NCI-H1436 (cell line): ENCODE measurements at places on chromosomes 13 and 19.

DNA sequence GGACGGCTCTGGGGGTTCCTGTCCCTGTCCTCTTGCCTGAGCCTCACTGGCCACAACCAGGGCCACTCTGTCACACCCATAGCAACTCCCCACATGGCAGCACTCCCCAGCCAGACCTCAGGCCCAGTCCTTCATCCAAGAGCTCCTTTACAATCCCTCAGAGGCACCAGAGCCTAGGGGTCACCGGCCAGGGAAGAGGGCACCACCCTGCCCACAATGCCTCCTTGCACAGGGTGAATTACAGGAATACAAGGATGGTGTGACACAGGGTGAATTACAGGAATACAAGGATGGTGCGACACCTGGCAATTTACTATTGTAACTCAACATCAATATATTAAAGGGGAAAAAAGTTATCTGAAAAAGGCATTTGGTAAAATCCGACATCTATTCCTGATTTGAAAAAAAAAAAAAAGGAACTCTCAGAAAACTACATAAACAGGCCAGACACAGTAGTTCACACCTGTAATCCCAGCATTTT, 16.5 kb downstream of the MIER2 start:
- DNase-seq: no peak

DNA sequence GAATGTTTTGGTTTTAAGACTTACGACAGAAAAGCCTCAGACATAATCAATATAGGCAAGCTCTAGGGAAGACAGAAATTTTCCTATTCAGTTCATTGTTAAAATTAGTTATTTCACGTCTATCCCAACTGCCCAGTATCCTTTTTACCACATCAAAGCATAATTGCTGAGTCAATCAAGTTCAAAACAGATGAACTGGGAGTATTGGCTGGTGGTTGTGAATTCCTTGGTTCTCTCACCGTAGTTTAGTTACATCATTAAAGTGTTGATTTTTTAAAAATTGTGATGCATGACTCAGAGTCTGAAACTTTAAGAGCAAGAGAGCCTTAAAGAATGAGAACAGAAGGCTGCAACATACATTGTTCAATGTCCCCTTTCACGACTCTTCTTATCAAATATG, 143.3 kb upstream of the FREM2 start:
- DNase-seq: no peak

GRCh38 chr19:28196961-28197360, 1016.0 kb downstream of the UQCRFS1 start:
- DNase-seq: no peak

DNA sequence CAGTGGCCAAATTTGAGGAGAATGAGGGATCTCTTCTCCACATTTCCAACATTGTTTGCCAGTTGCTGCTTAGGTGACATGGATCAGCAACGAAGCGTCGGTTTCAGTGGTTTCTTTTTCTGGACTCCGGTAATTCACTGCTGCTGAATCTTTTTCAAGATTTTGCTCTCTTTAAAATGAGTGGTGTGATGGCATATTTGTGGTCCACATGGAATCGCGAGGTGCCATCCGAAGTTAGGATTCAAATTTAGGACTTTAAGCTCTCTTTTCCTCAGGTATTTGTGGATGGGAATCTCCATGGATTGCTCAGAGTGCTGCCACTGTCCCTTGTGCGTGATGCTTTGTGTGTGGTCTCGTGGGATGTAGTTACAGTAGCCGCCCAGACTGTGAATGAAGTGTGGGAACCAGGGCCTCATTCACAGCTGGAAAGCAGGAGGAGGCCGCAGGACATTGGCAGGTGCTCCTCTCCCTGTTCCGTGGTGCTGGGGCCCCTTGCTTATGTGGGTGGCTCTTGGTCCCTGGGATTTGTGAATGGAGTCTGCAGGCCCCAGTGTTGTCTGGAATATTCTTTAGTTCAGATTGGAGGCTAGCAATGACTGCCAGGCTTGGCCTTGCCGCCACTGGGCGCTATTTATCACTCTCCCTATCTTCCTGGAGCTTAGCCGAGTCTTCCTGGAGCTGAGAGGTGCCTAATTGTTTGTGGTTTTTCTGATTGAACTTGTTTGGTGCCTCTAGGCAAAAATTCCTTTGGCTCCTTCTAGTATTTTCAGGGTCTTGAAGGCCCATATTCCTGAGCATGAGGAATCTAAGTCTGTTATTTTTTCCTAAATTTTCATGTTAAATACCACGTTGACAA, 1.5 kb downstream of the ILF3 start:
- no peak for DNase-seq

DNA sequence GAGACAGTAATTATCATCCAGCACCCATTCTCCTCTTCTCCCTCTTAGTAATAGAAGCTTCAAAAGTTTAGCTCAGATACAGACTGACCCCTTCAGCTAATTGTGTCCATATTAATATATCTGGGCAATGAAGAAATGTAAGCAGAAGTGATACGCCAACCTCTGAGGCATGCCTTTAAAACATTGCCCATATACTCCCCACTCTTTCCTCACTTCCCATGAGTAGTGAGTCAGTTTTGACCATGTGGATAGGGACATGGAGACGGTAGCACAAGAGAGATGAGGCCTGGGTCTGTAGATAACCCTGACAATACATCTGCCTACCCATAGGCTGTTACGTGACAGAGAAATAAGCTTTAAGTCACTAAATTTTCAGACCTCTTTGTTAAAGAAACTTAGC, 147.6 kb downstream of the KCTD12 start:
- DNase-seq: no peak

GRCh38 chr13:99258946-99259345, 767 bp upstream of the GPR18 start:
- DNase-seq: no peak

DNA sequence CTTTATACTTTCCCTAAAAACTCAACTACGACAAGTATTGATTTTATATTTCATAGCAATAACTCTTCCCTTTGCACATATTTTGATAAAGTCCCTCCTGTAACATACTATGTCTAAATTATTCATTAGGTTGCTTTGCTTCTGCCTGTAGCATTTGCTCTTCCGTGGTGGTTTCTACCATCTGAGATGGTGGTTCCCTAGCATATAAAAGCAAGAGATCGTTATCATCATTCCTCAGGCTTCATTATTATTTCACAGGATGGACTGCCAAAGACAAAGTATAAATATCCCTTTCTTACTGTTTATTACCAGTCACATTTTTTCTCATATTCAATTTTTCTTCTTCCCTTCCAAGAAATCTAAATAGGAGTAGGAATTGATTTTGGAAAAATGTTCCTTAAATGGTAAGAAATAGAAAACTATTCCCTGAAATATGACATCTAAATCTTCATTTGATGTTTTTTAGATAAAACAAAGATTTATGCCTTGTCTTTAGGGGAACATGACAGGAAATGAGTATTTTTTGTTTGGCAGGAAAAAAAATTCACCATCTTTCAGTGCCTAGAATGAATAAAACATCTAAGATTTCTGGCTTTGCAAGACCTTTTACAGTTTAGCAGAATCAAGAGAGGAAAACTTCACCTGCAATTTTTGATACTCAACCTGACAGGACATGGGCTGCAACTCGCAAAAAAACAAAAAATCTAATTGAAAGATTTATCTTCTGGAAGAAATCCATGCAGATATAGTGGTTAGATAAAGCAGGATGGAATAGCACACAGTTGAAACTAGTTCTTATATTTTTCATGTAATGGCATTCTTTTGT, 340.0 kb downstream of the SPRY2 start:
- no peak for DNase-seq

DNA sequence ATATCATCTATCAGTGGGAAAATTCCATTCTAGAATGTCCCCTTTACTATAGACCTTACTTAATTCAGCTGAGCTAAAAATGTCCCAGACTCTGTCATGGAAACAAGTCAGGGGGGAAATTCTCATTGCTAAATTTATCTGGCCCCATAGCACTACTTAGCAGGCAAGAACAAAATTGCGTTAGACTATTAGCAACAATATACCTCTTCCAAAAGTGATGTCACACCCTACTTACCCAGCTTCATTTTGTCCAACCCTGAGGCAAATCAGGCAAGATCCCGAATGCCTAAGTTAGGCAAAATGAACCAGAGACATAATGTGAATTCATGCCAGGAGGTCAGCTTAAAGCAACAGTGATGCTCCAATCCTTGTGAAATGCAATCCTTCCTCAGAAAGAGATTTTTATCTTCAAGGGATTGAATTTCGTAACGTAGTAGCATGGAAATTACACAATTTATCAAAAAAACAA, 93.7 kb downstream of the FRY start:
- DNase-seq: no peak

DNA sequence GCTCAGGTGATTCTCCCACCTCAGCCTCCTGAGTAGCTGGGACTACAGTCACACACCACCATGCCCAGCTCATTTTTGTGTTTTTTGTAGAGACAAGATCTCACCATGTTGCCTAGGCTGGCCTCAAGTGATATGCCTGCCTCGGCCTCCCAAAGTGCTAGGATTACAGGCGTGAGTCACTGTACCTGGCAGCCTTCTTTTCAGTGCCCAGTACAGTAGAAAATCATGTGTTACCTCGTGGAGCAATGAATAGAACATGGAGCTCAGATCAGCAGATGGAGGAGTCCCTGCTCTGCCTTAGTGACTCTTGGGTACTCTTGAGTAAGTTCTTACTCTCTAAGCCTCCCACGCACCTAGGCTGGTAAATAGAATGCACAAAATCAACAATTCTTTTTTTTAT, 44.7 kb downstream of the THSD1 start:
- no peak for DNase-seq

DNA sequence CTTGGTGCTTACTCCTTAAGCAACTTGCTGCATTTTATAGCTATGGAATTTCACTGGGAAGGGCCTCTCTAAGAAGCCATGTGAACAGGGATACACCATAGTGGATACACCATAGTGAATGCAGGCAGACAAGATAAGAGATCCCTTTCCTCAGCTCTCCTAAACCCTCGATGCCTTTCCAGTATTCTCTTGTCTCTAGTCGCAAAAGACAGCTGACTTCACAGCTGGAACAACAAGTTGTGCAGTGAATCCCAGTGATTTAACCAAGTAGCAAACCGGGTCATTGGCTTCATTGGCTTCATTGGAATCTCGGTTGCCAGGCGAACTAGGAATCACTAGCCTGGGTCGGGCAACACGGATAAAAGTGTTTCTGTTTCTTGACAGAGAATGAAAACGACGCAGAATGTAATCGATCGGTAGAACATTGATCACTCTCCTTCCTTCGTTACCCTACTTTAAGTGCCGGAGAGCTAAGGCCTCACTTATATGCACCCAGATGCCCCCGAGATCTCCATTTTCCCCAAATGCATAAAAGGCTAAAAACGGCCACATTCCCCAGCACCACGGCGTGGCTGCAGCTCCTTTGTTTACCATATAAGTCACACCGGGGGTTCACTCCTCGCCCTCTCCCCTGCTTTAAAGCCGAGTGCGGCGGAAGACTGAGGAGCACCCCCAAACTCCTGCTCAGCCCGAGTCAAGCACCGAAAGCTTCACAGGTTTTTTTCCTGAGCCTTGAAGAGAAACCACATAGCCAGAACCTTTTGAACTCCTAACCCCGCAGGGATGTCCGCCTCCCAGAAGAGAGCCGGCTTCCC, 674 bp downstream of the TRPC4 start:
- DNase-seq: no peak

- no peak for DNase-seq
These were observed 29.7 kb downstream of the GPX4 start for GRCh38 chr19:1133471-1133929.

- no peak for DNase-seq
These were observed 17.1 kb downstream of the C19orf47 start for GRCh38 chr19:40331052-40331451.

DNA sequence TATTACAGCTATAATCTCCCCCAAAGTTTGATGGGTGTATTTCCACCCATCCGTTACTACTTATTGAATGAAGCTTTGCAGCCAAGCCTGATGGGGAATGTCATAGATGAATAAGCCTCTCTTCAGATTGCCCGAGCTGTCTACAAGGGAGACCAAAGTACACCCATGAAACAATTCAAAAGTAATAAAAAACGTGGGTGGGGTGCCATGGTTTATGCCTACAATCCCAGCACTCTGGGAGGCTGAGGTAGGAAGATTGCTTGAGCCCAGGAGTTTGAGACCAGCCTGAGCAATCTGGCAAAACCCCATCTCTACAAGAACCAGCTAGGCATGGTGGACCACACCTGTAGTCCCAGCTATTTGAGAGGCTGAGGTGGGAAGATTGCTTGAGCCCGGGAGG, 419.2 kb downstream of the FGF9 start:
- DNase-seq: no peak

- DNase-seq: no peak
These were observed 458.3 kb downstream of the COG6 start for GRCh38 chr13:40113643-40114304.

GRCh38 chr13:72290962-72291681, 424.1 kb upstream of the DACH1 start:
- no peak for DNase-seq

GRCh38 chr13:86976521-86977324, 694.4 kb upstream of the SLITRK5 start:
- no peak for DNase-seq

DNA sequence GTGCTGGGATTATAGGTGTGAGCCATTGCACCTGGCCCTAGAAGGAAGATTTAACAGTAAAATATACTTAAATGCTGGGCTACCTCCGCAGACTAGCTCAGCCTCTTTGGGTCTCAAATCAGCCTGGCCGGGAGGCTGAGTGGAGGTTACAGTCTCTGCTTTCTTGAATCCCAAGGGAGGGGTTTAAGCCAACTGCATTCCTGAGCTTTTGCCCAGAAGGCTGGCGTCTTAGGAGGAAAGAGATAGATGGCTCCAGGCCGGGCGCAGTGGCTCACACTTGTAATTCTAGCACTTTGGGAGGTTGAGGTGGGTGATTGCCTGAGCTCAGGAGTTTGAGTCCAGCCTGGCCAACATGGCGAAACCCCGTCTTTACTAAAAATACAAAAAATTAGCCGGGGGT, 623 bp upstream of the C5AR1 start:
- DNase-seq: no peak
